Left renal cortex interstitium (tissue), 4 donors: ENCODE measurements at places on chromosomes 6 and 20.

DNA sequence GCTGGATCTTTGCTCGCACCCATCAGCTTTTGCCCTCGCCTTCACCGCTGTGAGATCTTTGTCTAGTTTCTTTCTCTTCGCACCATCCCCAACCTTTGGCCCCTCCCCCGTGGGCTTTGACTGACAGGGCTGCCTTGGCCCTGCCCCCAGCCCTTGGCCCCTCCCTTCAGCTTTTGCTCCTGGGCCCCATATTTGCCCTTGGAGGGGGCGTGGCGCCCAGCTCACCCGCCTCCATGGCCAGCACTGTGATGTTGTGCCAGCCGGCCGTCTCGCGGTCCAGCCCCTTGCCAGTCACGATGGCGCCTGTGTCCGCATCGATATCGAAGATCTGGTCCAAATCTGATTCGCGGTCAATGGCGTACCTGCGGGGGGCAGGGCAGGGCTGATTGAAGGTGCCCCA is 81.1 kb downstream of the CD40 start:
- DNase-seq = no peak

GRCh38 chr20:47389867-47390347 is 33.4 kb upstream of the ZMYND8 start:
- no peak for DNase-seq

GRCh38 chr6:56923565-56923964 is 31.3 kb upstream of the BEND6 start:
- DNase-seq = no peak

DNA sequence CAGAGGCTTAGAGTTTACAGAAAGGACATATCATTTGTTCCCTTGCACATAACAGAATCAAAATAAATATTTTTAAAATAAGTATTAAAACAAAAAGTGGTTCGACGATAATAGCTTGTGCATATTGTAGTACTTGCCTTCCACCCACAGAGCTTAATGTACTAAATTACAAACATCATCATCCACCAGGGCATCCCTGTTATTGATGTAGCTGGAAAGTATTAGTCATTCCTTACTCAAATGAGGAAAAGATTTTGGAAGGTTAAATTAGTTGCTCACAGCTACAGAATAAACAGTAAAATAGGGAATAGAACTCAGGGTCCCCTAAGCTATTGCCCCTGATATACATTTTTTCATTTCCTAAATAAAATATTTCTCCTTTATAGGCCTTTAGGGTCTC is 150.3 kb downstream of the PTPRK start:
- DNase-seq = no peak

- no peak for DNase-seq
Observed at GRCh38 chr20:39248171-39248861, 286.2 kb downstream of the DHX35 start.

- no peak for DNase-seq
Observed at GRCh38 chr20:38109591-38110524, 55.2 kb downstream of the TGM2 start.

DNA sequence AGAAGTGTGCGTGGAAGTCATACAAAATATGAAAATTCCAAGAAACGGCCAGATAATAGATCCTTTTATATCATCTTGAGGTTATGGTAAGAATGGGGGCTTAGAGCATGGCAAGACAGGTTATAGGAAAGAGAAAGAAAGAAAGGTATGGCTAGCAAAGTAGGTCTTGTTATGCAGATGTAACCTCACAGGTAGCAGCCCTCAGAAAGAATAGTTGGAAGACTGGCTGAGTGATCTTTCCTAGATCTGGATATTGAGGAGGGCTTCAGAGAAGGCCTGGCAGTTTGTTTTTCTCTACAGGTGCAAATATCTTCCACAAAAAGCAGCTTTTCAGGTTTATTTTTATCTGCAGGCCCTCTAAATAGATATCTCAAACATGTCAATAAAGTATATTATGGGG is 679.5 kb downstream of the KHDRBS2 start:
- DNase-seq = no peak

- no peak for DNase-seq
Observed at GRCh38 chr6:95741045-95741444, 163.7 kb downstream of the MANEA start.

- DNase-seq = no peak
Observed at GRCh38 chr20:44106615-44107014, 80.4 kb downstream of the JPH2 start.
